ENCODE measurements at places on chromosomes 3 and 15. TPM values are rescaled to one million over a fixed set of nuclear protein-coding genes. Genes with fewer than 3 reads are reported as not detected.

The HHATL gene
- total RNA-seq: not detected

The COL6A5 gene
- under 0.01 TPM for total RNA-seq

The UBE2Q2 gene
- total RNA-seq: 77.8 TPM

The LMAN1L gene
- not detected for total RNA-seq

The XIRP1 gene
- total RNA-seq: 0.05 TPM

The GOLGA8T gene
- total RNA-seq: not detected
